ENCODE measurements at places on chromosomes 16 and 17.

DNA sequence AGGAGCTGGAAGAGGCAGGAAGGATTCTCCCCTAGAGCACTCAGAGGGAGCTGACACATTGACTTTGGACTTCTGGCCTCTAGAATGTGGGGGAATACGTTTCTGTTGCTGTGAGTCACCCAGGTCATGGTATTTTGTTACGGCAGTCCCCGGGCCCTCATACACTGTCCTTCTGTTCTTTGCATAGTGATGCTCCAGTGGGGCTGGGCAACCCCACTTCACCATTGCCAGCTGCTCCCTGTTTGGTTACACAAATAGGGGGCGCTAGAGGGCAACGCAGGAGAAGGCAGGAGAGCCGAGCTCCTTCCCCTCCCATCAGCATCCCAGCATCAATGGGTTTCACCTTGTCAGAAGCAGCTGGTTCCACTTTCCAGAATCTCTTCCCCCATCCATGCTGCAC, 257.7 kb upstream of the FOXF1 start:
- no peak for DNase-seq

GRCh38 chr16:10594312-10594950, 14.0 kb upstream of the EMP2 start:
- no peak for DNase-seq

GRCh38 chr17:76048711-76049110, 21.6 kb upstream of the EVPL start:
- DNase-seq = no peak

DNA sequence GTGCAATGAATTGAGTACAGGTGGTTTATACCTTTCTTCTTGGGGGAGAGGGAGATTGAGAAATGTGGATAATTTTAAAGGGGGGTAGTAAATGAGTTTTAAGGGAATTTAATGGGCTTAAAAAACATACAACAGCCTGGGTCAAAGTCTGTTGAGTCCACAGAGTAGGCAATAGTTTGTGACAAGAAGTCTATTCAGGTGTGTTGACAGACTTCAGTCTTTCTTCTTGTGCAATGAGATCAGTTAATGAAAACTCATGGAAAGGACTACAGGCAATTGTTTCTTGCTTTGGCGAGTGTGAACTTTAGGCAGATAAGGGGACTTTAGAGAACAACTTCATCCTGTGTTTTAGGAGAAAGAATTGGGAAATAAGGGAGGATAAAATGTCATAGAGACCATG, 507.8 kb upstream of the CA10 start:
- DNase-seq = no peak

DNA sequence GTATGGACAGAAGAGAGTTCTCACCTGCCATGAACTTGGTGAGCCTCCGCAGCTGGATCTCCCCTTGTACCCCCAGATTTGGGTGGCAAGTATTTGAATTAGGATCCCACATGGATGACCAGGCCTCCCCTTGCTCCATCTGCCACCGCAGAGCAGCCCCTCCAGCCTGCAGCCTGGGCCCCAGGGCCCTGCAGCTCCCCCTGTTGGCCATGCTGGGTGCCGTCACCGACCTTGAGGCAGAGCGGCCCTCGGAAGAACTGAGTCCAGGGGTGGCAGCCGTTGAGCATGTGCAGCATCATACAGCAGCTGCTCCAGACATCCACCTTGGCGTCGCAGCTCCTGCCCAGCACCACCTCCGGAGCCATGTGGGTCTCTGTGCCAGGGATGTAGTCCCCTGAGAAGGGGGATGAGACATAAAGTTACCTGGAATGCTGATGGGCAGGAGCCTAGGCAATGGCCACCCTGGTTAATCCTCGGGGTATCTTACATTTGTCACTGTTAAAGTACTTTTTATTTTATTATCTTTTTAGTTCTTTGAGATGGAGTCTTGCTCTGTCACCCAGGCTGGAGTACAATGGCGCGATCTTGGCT, 9.0 kb upstream of the SPATA32 start:
- DNase-seq = no peak

- no peak for DNase-seq
These were observed 14.3 kb upstream of the RNPS1 start for GRCh38 chr16:2282262-2282661.

DNA sequence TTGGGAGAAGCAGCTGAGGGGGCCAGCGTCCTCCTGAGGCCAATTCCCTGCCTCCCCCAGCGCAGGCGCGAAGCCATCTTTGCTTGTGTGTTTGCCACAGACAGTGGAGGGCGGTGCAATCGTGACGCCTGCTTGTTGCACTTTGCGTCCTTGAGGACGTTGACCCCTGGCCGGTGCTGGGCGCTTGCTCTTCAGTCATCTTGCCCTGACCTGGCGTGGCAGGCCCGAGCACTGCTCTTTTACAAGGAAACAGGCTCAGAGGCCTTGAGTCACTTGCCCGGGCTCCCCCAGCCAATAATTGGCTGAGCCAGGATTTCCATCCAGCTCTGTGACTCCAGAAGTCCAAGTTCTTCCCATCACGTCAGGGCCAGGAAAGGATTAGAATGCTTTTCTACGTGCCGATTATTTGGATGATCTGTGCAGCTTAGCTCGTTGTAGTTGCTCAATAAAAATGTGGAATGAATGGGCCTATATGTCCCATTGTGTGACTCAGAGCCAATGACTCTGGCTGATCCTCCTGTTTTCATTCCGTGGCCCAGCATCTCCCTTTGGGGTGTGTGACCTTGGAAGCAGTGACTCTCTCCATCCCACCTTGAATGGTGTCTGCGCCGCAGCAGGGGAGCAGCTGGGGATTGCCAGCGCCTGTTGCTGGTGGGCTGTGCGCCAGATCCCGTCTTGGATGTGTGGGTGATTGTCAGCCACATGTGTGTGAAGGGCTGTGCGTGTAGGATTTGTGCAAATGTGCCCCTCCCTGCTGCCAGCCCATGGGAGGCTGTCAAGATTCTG, 214.1 kb downstream of the SEC14L1 start:
- no peak for DNase-seq

GRCh38 chr17:66437476-66438026, 135.1 kb downstream of the PRKCA start:
- no peak for DNase-seq

- DNase-seq = no peak
These were observed 4.0 kb downstream of the MAFG start for GRCh38 chr17:81923302-81924260.

GRCh38 chr16:27595993-27596392, 46.0 kb downstream of the KATNIP start:
- DNase-seq = no peak

Data from stimulated activated CD8-positive, alpha-beta memory T cell treated with anti-CD3 and anti-CD28 coated beads, Interleukin-4, amount 100 ng/mL, for 4 hours (primary cell).